Mesothelial cell of epicardium (in vitro differentiated cells): ENCODE measurements at places on chromosomes 7 and 10.

GRCh38 chr10:61164458-61165160, 220.6 kb upstream of the RHOBTB1 start:
- DNase-seq = no peak

GRCh38 chr7:79923953-79924352, 210.7 kb upstream of the GNAI1 start:
- DNase-seq = no peak

DNA sequence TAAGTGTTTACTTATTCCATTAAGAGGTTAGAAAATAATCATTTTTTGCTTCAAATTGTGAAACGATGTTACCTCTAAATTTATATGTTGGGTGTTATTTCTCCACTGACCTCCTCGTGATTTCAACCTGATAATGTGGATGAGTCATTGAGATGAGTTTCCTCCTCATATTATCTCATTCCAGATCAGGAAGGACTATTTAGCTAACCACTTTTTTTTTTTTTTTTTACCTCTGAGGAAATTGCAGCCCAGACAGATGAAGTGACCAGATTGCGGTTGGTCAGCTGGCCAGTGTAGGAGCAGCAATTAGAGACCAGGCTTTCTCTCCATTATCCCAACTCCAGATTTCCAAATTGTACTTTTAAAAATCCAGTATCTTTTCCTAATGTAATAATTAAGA, 248.7 kb downstream of the FZD1 start:
- no peak for DNase-seq

GRCh38 chr7:50405221-50405620, 44.9 kb downstream of the FIGNL1 start:
- no peak for DNase-seq

DNA sequence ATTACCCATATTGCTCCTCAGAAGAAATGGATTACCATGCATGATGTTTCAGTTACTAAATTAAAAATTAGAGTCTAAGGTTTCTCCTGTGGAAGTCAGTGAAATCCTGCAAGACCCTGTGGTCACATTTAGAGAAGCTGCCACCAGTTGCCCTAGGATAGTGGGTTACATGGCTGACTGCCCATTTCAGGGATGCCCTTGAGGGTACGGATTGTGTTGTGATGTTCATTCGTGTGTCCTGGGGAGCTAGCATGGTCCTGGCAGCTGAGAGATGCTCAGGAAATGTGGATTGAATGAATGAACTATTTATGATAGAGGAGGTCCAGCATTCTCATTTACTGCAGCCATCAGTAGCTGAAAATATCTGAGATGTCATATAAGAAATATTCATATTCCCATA, 55.1 kb downstream of the TMEM178B start:
- DNase-seq = no peak

- DNase-seq = no peak
Measured at GRCh38 chr7:25215694-25216335, 12.5 kb downstream of the NPVF start.
